Activated CD4-positive, alpha-beta T cell treated with anti-CD3 and anti-CD28 coated beads, Interleukin-2, amount 50 U/mL, for 1 hour (primary cell): ENCODE measurements at places on chromosomes 1 and 21.
A peak's percentile ranks its signal among the peaks of the same experiment; 100 is the strongest.

- DNase-seq: no peak
These were observed 202.5 kb upstream of the RAB4A start for GRCh38 chr1:229068270-229068987.

DNA sequence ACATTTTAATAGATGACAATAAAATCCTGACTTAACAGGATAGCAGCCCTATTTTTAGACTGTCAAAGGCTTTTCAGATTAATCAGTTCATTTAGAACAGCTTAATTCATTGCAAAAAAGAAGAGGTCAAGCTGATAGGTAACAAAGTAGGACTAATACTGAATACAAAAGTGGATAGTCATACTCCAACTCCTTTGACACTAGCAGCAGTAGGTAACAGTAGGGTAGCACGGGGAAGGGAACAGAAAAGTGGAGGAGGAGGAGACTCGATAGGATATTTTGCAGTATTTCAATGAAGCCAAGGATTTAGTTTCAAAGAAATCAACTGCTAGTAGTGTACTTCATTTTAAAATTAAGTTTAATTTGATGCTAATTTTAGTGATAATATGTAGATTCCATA lies 51.1 kb downstream of the USP1 start:
- no peak for DNase-seq

GRCh38 chr1:63127376-63127775 lies 195.0 kb upstream of the FOXD3 start:
- no peak for DNase-seq

DNA sequence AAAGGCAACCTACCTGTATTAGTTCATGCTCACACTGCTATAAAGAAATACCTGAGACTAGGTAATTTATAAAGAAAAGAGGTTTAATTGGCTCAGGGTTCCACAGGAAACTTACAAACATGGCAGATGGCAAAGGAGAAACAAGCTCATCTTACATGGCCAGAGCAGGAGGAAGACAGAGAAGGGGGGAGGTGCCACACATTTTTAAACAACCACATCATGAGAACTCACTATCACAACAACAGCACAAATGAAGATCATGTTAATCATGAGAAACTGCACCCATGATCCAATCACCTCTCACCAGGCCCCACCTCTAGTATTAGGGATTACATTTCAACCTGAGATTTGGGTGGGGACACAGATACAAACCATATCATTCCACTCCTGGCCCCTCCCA lies 90.6 kb upstream of the KCTD3 start:
- no peak for DNase-seq

GRCh38 chr21:14830307-14830706 lies 234.5 kb downstream of the NRIP1 start:
- no peak for DNase-seq

DNA sequence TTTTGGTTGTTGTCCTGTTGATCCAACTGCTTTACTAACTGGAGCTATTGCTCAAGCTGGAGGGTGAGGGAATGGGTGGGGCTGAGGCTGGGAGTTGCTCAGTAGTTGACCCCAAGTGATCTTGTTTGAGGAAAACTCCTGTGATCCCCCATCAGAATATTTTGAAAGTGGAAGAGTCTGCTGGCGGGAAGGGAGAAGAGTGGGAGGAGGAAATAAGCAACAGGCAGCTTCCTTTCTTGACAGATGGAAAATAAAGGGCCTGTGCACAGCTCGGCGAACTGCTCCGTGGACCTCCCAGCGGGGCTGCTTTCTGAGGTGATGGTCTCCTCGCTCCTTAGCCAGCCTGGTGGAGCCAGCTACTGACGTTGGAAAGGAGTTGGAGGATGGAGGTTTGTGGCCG lies 199.1 kb upstream of the LMO4 start:
- no peak for DNase-seq

DNA sequence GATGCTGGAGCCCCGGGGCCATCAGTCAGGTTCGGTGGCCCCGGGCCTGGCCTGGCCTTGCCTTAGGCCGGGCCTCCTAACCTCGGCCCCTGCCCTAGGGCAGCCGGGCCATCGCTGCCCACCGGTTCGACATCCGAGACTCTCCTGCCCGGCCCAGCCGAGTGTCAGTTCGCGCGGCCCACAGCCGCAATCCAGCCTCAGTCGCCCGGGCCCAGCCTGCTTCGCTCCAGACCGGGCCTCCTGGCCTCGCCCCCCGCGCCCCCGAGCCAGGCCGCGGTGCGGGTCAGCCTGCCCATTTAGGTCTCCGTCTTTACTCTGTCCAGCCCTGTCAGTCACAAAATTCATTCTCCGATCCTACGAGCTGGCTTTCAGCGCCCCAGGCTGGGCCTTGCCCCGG lies 777 bp downstream of the LRRC41 start:
- DNase-seq: no peak

- no peak for DNase-seq
These were observed 4.0 kb downstream of the CASQ2 start for GRCh38 chr1:115764541-115764940.

GRCh38 chr21:45047257-45047656 lies 27.1 kb upstream of the ADARB1 start:
- DNase-seq: no peak

DNA sequence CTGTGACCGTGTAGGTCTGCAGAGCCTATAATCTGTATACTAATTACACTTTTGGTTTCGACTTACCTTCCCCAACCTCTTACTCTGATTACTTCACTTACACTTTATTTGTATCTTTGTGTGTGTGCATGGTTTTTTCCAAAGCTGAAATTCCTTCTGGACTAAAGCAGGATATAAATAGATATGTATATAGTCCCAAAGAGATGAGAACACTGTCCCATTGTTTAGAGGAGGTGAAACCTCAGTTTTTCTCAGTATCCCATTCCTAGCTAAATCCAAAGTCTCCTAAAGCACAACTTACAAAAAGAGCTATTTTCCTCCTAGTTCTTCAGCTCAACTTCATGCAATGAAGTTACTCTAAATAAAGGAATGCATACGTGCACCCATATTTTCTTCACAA lies 442.2 kb downstream of the SMYD3 start:
- no peak for DNase-seq

- no peak for DNase-seq
These were observed 130.9 kb downstream of the CD247 start for GRCh38 chr1:167387251-167387910.

DNA sequence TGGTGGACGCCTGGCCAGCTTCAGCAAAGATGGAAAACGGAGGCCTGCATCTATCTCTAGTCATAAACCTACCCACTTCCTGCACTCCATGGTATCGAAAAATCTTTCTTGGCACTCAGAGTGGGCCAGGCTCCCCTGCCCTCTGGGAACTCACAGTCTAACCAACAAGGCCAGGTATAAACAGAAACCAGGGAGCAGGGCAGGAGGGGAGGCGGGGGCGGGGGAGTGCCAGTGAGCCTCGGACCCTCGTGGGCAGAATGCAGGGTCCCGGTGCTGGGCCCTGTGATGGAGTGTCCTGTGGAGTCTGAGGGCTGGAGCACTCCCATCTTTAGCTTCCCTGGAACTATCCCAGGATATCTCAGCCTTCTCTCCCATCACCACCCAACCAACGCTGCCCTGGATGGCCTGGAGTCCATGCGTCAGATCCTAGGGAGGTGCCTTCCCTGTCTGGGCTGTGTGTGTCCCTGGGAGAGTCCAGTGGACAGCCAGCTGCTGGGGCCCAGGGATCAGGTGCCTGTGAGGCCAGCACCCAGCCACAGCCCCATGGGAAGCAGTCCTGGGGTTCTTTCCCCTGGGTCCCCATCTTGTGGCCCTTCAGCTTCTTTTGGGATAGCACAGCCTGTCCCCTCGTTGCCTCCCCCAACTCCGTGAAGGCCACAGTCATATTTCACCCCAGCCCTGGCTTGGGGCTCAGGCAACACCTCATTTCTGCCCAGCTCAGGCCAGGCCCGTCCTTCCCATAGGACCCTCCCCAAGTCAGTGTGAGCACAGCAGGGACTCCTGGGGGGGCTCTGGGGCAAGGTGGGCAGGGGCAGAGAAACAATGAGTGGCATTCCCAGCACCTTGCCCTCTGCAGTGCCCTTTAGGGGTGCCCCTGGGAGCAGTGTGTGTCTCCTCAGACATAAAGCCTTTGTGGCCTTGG lies 1.1 kb upstream of the EPS8L3 start:
- no peak for DNase-seq

DNA sequence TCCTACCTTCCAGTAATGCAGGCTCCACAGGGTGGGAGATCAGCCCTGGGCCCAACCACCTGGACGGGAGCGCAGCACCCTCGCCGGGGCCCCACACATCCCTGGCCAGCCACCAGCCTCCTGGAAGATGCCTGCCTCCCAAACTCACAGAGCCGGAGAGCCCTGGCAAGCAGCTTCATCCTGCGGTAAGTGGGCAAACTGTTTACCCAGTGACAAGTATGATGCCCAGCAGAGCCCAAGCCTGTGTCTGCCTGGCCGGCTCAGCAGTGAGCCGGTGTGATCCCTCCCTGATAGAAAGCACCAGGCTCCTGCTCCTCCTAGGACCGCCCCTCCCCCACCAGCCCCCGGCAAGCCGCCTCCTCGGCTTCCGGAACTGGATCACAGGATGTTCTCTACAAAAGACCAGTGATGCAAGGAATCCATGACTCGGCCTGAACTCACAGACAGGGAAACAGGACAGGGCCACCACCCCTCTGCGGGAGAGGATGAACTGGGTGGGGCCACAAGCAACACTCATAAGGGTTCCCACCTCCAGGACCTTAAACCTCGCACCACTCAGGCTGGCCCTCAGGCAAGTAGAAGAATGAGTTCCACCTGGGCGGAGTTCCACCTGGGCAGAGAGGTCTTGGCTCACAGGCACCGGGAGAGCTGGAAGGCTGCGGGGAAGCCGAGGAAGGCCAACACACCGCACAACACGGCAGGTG lies 7.9 kb downstream of the ACOT7 start:
- no peak for DNase-seq

DNA sequence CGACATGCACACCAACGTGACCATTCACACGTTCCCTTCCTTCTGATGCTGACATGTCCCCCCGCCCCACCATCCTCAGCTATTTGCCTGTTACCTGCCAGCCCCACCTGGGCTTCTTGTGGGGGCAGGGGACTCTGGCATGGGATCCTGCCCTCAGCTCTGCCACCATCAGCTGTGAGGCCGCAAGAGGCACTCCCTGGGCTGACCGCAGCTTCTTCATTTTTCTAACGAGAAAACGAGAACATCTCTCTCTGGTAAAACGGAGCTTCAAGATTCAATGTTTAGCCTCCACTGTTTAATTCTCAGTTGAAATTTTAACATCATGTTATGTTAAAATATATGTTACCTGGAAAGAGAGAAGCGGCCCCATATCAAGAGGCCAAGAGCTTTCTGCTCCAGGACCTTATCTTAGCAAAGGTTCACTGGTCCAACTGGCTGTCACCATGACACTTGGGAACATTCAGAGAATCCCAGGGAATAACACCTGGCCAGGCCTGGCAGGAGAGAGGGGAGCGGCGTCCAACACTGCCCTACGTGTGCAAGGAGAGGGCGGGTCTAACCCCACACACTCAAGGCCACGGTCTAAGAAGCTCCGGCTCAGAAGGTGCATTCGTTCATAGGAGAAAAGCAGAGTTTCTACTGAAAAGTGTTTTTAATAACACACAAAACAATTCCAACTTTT lies 51.3 kb downstream of the HLCS start:
- DNase-seq: no peak

GRCh38 chr1:20265250-20265649 lies 25.4 kb upstream of the VWA5B1 start:
- DNase-seq: no peak

DNA sequence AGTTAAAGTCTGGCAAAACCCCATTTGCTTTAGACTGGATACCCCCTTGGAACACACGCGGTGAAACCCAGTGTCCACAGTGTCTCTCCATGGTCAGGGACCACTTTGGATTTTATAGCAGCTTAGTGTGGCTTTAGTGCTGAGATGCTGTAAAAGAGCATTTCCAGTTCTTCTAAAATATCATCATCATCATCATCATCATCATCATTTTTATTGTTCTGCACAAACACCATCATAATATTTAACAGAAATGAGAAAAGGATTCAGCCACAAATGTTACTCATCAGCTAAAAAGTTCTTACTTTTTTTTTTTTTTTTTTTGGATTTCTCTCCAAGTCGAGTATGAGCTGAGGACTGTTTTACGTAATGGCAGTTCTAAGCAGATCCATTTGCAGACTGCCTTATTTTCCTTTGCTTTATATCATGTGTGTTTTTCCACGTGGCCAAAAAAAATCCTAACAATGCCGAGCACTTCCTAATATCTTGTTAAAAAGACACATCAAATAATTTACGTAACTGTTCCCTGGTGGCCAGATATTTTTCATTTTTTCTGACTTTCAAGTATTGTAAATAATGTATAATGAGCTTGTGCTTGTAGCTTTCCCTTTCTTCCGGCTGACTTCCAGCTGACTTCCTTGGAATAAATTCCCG lies 62.8 kb downstream of the EVA1C start:
- no peak for DNase-seq

GRCh38 chr1:147892731-147893214 lies 9.8 kb upstream of the GJA8 start:
- peak; percentile 30 for DNase-seq

DNA sequence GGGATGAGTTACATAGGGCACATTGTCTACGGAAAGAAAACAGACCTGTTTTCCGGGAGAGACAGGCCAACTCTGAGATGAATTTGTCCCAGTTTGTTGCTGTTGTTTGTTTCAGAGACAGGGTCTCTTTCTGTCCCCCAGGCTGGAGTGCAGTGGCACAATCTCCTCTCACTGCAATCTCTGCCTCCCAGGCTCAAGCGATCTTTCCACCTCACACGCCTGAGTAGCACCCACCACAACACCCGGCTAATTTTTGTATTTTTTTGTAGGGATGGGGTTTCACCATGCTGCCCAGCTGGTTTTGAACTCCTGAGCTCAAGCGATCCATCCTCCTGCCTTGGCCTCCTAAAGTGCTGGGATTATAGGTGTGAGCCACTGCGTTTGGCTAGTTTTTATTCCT lies 125.5 kb upstream of the ERRFI1 start:
- no peak for DNase-seq

DNA sequence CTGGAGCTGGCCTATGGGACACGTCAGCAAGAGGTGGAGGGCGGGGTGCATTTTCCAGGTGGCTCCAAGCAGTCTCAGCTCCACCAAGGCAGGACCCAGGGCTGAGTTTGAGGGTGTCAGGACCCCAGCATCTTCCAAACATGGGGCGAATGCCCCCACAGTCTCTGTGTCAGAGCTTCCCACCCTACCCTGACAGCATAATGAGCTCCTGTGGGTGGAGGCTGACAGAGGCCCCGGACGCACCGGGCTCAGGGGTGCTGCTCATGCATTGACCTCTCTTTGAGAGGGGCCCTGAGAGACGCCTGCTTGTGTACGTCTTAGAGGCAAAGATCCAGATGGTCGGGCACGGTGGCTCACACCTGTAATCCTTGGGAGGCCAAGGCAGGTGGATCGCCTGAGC lies 37.2 kb downstream of the SLC2A7 start:
- no peak for DNase-seq
